Activated naive CD8-positive, alpha-beta T cell treated with anti-CD3 and anti-CD28 coated beads for 36 hours (primary cell): ENCODE measurements at places on chromosomes 13 and 19.

GRCh38 chr19:1134431-1134830 lies 30.6 kb downstream of the GPX4 start:
- no peak for DNase-seq

DNA sequence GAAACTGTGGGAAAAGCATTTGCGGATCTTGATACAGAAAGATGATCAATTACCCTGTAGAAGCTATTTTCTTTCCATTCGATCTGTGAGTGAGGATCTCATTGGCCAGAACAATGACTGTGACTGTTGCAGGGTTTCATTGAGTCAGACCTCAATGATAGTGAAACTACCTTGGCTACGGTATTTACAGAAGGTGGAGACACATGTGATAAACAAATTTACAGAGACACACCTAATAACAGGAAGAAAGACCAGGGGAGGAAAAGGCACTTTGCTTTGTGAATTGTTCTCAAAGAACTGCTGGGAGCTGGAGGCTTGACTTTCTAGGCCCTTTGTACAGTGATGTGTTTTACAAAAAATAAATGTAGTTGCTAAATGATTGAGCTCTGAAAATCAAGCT lies 19.9 kb upstream of the ARGLU1 start:
- no peak for DNase-seq

GRCh38 chr19:50957587-50957986 lies 4.7 kb upstream of the KLK5 start:
- DNase-seq = no peak

GRCh38 chr19:4534836-4535658 lies at the start of gene PLIN5:
Gene PLIN5, minus strand, starts transcription at chr19:4535224. Its CDS starts 1,150 bp downstream, at chr19:4534074.
- peak; percentile 69 for DNase-seq

DNA sequence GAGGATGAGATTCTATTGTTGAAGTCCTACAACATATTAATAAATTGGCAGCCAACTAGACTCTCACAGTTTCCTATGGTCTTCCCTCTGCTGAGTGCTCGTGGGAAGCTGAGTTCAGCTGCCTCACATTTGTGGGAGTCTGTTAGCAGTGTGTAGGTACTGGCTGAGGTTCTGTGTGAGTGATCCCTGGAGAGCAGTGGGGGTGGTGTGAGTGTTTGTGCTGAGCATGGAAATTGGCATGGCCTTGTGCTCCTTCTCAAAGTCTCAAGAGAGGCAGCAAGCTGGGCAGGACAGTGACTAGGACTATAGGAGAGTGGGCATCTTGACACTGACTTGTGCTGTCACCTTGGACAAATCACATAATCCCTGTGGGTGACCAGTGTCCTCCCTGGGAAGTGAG lies 298.3 kb downstream of the MTUS2 start:
- DNase-seq = no peak

DNA sequence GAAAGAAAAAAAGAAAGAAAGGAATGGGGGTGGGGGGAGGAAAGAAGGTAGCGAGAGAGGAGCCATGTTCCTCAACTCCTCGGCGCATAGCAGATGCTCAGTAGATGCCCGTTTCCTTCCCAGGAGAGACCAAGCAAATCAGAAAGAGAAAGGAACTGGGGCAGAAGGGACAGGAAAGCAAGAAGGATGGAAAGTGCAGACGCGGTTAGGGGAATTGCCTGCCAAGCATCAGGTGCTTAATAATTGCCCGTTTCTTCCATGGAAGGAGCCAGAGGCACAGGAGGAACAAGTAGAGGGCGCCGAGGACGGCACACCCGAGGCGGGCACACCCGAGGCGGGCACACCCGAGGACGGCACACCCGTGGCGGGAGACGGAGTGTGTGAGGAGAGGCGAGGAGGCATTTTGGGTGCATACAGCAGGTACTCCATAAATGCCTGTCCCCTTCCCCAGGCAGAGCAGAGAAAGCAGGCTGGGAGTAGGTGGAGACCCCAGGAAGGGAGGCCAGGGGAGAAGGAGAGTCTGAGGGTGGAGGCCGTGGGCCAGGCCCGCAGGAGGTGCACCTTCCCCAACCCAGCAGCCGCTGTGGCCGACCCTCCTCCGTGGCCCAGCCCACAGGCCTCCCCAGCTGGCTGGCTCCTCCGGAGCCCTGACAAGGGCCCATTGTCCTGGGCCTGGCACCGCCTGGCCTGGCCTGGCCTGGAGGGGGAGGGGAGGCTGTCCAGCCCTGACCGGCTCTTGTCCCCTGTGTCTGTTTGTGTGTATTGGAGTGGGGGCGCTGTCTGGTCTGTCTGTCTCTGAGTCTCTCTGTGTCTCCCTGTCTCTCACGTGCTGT lies 14.6 kb downstream of the JOSD2 start:
- no peak for DNase-seq

- DNase-seq = no peak
Observed at GRCh38 chr13:108426893-108427292, 157.4 kb downstream of the TNFSF13B start.

- no peak for DNase-seq
Observed at GRCh38 chr13:30730526-30730925, 4.8 kb upstream of the ALOX5AP start.

DNA sequence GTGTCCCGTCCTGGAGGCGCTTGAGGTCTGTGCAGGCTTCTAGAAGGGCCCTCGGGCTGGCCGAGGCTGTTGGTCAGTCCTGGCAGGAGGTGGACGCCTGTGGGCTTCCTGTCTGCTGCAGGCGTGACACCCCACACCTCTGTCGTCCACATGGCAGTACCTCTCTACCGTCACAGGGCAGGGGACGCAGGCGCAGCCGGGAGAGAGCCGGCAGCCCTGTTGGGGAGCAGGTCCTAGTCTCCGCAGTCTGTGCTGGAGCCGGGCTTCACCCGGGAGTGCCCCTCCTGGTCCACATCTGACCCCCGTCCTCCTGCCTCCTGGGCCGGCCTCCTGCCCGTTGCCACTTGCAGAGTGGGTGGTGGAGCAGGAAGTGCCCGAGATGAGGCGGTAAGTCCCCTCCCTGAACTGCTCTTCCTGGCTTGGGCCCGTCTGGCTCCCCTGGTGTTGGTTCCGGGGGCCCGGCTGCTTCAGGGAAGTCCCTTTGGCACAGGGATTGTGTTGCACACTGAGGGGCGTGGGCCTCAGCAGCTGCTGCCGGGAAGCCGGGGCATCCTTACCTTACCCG lies 106.0 kb downstream of the KDM4B start:
- DNase-seq = no peak

DNA sequence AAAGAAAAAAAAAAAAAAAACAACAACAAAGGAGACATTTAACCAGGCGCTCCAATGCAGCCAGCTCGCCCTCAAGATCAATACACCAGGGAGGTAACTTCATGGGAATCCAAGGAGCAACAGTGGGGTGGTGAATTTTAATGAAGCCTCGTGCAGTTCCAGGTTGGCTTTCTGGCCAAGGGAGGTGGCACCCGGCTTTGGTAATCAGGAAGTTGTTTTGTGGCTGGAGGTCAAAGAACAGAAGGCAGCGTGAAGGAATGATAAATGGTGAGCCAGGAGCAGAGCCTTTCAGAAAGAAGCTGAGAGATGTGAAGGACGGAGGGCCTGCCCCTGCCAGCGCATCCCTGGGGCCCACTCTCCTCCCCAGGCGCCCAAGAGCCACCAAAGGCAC lies 188.2 kb upstream of the TSC22D1 start:
- no peak for DNase-seq

- peak; percentile 99 for DNase-seq
Observed at GRCh38 chr19:47274071-47274890, at the start of gene INAFM1. Gene INAFM1, plus strand, starts transcription at chr19:47274885. Its CDS starts 35 bp downstream, at chr19:47274920.

GRCh38 chr13:69856331-69856730 lies 251.3 kb upstream of the ATXN8OS start:
- no peak for DNase-seq

DNA sequence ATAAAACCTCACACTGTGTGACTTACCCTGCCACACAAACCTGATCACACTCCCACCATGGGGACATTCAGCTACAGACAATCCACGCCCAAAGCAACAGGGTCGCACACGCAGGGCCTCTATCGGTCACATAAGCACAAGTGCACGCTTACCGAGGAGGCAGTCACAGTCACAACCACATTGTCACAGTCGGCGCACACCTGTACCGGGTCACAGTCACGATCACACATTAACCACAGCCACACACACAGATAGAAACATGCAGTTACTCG lies 579 bp downstream of the ZNF566 start:
- peak; percentile 47 for DNase-seq

- DNase-seq = no peak
Observed at GRCh38 chr13:112637017-112637801, 49.3 kb upstream of the TUBGCP3 start.

DNA sequence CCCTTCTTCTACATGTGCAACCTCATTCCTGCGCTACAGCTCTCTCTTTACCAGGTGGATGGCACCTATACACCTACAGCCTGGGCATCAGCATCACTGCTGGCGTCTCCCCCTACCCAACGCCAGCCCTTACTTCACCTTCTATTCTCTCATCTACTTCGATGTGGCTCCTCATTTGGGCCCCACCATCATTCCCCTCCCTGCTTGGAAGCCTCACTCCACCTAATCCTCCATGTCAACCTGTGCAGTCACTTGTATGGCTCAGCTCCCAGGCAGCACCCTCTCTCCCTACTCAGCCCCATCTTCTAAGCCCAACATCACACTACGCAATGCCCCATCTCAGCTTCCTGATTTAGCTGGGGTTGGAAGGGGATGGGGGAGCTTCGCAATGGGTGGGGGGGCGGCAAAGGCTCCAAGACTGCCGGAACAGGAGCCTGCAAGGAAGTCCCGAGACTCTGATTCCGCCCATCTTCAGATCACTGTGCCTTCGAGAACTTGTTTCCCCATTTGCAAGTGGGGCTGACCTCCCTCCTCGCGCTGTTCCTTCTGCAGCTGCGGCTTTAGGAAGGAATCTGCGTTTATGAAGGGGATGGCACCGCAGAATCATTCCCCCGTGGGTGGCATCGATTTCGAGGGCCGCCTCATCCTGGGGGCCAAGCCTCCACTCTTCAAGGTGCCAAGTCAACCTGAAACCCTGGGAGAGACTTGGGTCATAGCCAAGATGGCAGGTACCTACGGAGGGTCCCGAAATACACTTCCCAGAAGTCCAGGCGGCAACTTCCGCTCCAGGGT lies 913 bp downstream of the MZF1 start:
- DNase-seq = no peak

- DNase-seq = no peak
Observed at GRCh38 chr19:38268539-38268938, 4.2 kb downstream of the SPINT2 start.

GRCh38 chr19:39270036-39270871 lies 2.1 kb downstream of the IFNL2 start:
- DNase-seq = no peak

DNA sequence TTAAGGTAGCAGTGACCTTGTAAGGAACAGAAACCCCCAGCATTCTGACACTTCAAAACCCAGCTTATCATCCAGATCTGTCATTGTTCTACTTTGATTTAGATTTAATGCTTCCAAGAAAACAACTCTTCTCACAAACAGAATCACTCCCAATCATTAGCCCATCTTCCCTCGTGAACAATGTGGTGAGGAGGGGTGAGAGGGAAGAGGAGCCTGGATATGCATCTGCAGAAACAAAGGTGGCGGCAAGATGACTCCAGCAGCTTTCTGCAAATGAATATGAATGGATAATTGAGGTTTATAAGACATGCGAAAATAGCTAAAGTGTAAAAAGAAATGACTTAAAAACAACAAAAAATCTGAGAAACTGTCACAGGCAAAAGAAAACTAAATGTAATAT lies 859.9 kb upstream of the SLC10A2 start:
- DNase-seq = no peak

DNA sequence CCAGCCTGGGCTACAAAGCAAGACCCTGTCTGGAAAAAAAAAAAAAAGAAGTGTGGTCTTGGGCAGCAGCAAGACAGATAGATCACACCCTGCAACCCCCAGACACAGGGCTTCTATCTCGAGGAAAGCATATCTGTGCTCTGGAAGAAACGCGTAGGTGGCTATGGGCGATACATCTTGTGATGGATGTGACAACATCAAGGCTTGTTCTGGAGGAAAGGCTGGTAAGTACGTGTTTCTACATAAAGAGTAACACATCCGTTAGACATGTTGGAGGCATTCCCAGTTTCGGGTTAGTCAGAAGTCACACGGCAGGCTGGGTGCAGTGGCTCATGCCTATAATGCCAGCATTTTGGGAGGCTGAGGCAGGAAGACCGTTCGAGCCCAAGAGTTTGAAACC lies 6.6 kb upstream of the DHDH start:
- DNase-seq = no peak

DNA sequence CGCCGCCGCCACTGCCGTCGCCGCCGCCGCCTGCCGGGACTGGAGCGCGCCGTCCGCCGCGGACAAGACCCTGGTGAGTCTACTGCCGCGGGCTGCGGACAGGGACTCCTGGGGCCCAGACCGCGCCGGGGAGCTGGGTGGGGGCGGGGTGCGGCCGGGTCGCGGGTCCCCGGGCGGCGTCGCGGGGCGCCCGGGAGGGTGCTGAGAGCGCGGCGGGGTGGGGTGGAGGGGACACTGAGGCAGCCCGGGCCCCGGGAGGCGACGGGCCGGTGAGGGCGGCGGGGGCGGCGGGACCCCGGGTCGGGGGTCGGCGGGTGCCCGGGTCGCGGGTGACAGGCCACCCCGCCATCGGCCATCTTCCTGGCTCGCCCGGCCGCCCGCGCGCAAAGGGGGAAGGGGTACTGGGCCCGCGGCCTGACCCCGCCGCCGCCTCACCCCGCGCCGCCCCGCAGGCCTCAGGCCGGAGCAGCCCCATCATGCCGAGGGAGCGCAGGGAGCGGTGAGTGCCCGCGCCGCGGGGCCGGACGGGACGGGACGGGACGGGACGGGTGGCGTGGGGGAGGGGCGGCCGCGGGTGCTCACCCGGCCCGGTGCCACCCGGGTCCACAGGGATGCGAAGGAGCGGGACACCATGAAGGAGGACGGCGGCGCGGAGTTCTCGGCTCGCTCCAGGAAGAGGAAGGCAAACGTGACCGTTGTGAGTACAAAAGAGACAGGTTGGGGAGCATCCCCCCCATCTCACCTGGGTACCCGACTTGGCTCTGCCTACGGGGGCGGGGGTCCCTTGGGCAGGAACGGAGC lies 489 bp downstream of the CCNE1 start:
- peak; percentile 21 for DNase-seq

GRCh38 chr13:66659701-66660467 lies 570.3 kb downstream of the PCDH9 start:
- no peak for DNase-seq
